ENCODE measurements at places on chromosomes 4 and X. TPM values are rescaled to one million over a fixed set of nuclear protein-coding genes. Genes with fewer than 3 reads are reported as not detected.

- H3K4me3 ChIP-seq: no peak overlapping the region
- no peaks in the 10 kb centered on the region for H3K4me1 ChIP-seq
- H3K27me3 ChIP-seq: no peaks in the 10 kb centered on the region
- DNase-seq: no peak
- H3K27ac ChIP-seq: no peak overlapping the region
- no peaks in the 10 kb centered on the region for H3K36me3 ChIP-seq
Observed at GRCh38 chr4:125728568-125728967, 413.8 kb downstream of the FAT4 start.

Gene PASD1
- not detected for total RNA-seq

DNA sequence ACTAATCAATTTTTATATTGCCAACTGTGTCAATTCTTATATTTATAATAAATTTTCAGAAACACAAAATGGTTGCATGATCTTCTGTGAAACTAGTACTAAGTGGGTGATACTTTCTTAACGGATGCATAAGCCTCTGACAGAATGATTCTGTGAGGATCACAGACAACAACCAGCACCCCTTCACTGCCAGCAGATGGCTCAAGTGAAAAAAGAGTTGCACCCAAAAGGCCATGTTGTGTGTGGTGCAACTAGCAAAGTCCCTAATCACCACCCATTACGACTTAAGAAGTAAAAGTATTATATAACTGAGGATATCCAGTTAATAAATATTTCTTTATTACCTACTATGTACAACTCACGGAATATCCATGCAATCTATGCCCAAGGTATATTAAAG, 334.0 kb downstream of the PCDH19 start:
- no peaks in the 10 kb centered on the region for H3K36me3 ChIP-seq
- no peaks in the 10 kb centered on the region for H3K27me3 ChIP-seq

DNA sequence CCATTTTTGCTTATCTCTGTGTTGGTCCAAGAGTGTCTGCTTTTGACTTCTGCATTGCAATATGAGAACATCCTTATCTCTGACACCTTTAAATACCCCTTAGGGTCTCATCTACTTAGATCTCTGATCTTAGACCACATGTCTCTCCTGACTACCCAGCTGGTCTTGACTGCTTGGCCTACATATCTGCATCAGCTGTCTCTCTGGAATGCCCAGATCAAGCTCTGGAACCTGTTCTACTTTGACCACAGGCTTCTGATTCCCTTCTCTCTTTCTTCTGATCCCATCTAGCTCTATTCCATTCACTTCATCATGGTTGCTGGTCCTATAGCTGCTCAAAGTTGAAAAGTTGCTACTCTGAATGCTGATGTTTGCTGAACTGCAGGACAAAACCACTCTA, 301.2 kb downstream of the MAPK10 start:
- no peak overlapping the region for H3K4me3 ChIP-seq
- H3K4me1 ChIP-seq: no peaks in the 10 kb centered on the region
- no peaks in the 10 kb centered on the region for H3K36me3 ChIP-seq
- DNase-seq: no peak
- H3K27ac ChIP-seq: no peak overlapping the region

DNA sequence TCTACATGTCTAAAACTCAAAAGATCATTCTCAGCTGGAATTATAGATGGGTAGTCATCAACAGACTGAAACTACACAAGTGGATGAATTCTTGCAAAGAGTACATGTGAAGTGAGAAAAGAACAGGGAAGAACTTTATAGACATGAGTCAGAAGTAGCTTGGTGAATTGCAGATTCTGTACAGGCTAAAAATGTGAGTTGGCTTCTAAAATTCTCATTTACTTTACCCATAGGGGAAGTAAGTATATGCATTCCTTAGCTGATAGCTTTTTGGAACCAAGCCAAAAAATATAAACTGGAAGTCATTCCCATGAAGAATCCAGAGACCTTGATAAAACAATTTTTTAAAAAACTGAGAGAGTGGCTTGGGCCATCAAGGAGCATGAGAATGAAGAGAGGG, 584.2 kb upstream of the FTHL17 start:
- H3K4me3 ChIP-seq: no peak overlapping the region
- no peaks in the 10 kb centered on the region for H3K4me1 ChIP-seq
- no peaks in the 10 kb centered on the region for H3K27me3 ChIP-seq
- H3K27ac ChIP-seq: no peak overlapping the region
- DNase-seq: no peak

Gene LIMCH1
- total RNA-seq: not detected

Gene SPANXA2
- total RNA-seq: not detected

All from CD4-positive, alpha-beta T cell (primary cell).